ENCODE measurements at places on chromosomes 5 and 9.

DNA sequence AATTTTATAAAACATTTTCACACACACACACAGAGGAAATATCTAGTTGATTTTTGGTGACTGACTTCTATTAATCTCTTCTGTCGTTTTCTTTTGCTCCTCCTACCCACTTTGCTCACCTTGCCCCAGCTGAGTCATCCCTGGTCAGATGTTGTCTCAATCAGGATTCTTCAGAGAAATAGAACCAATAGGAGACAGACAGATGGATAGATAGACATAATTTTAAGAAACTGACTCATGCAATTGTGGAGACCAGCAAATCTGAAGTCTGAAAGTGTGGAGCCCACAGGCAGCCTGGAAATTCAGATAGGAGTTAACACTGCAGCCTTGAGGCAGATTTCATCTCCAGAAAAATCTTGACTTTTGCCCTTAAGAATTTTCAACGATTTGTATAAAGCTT, 37.0 kb upstream of the PIK3R1 start:
- no peak for DNase-seq

DNA sequence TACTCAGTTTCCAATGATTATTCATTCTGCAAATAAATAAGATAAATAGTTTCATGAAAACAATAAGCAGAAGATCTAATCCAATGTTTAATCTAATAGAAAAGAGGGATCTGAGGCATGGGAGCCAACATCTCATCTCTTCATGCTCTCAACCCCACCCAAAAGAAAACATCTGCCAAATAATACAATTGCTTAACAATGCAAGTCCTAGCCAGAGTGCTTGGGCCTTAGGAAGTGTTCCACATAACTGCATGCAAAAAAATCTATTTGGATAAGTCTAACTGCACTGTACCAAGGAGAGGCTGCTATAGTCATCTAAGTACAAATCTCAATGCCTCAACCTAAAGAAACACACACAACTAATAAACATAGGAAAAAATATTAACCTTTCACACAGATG, 606.0 kb downstream of the CDH9 start:
- DNase-seq, result no peak

DNA sequence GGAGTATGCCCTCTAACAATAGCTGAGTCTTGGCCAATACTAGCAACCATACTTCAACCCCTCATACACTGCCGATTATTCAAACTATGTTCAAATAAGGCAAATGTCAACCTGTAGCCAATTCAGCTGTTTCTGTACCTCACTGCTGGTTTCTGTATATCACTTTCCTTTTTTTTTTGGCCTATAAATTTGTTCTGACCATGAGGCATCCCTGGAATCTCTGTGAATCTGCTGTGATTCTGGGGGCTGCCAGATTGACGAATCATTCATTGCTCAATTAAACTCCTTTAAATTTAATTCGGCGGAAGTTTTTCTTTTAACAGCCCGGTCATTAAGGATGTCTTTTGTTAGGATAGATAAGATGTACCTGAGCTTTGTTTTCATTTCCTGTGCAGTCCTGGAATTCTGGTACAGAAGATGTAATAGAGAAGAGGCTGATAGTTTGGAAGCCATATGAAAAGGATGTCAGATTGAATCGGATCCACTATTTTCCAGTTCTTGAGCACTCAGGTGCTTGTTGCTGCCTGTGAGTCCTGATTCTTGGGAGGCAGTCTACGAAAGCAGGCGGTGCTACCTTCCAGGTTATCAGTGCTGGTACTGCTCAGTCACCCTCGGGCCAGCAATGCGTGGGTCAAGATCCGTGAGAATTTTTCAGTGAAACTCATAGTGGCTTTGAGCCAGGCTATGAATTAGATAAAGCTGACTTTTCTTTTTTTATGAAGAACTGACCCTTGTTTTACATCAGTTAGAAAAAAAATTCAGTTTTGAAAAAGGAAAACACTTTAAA, 106.2 kb upstream of the TUT7 start:
- no peak for DNase-seq

DNA sequence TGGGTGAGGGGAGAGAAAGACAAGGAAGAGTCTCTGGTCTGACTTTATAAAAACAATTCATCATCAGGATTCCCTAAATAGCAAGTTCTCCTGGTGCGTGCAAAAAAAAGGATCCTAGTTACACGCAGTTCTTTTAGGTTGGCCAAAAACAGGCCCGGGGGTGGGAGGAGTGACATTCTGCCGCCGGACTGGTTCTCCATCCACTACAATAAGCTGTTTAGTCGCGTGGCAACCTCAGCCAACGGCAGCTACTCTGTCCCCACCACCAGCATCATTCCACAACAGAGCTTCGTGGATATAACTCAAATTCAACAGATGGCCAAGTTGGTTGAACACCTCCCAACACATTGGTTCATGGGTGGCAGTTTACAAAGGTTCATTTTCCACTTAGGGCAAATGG, 2.9 kb upstream of the FAM163B start:
- DNase-seq, result no peak

- DNase-seq, result no peak
These were observed 599.5 kb upstream of the PTGER4 start for GRCh38 chr5:40080191-40080590.

DNA sequence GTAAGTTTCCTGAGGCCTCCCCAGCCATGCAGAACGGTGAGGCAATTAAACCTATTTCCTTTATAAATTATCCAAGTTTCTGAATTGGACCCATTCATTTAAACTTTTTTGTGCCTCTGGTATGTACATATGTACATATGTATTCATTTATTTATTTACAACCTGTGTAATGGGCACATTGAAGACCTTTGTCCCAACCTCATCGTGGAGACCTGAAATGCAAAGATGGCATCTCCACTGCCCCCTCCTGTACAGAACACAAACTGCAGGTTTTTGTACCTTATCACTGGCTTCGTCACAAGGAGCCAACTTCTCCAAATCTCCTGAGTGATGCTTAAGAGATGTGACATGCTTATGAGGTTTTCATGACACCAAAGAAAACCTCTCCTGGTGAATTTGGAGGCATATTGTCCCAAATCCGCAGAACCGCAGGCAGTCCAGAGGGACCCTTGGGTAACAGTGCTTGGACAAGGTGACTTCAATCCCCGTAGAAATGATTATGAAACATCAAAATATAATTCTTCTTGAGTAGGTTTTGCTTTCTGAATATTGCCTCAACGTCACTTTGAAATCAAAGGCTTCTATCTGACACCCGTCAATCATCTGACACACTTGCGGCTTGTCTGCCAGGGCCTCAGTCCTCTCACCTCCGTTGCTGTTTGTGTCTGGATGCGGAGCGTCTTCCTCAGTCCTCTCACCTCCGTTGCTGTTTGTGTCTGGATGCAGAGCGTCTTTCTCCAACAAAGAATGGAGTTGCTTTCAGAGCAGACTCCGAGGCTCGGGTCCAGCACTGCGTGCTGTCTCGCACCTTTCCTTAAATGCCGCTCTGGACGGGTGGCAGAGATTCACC, 135.0 kb upstream of the IRX4 start:
- no peak for DNase-seq

- DNase-seq, result no peak
These were observed 181.4 kb downstream of the GDNF start for GRCh38 chr5:37658440-37658839.

DNA sequence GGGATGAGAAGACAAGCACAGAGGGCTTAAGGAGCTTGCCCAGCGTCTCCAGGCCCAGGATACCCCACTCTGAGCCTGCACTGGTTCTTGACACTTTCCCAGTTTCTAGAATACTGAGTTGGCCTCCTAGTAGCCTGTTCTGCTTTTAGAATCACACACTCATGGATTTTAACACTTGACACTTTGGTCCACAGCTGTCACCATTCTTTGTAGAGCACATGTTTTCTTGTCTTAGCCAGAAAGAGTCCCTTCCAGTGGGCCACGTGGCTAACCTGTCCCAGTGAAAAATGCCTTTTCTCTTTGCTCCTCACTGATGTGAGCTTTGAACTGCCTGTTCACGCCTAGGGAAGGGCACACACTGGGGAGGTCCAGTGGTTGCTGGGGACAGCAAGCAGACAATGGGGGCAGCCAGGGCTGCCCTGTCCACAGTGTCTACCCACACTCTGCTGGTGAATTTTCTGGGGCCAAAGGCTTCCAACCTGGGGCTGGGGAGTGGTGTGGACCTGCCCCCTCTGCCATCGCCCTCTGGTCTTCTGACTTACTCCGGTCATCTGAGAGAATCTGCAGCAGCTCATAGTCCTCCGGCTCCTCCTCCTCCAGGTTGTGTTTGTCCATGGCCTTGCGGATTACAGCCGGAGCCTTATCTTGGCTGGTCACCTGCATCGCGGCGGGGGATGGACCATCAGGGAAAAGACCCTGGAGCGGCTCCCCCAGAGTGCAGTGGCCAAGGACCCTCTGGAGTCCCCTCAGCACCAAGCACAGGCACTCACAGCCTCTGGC, 21.1 kb downstream of the RALGDS start:
- no peak for DNase-seq

DNA sequence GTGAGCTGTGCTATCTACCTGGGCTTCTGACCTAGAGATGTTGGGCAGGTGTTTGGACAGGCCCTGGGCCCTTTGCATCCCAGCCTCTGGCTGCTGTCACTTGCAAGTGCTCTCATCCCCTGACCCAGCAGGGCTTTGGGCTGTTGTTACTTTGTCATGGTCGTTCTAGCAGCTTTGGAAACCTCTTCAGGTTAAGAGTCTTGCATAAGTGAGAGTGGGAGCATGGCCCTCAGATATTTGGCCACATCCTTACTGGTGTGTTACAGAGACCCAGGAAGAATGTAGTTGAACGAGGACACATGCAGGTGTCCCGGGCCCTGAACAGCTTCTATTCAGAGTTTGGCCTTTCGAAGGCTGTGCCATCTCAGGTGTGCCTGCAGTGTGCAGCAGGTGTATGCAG, 4.5 kb downstream of the TENT4A start:
- no peak for DNase-seq

DNA sequence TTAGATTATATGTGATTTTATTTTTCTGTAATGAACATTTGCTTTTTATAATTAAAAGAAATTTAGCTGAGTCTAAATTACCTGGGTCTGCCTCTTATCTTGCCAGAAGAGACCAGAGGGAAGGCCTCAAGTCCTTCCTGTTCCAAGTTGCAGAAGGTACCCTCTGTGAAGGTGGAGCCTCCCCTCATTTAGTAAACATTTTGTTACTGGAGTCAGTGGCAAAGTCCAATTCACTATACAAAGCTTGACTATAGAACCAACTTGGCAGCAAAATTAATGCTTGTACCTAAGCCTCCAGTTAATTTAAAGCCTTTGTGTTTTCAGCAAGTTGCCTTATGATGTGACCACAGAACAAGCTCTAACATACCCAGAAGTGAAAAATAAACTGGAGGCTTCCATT, 42.8 kb upstream of the F2R start:
- DNase-seq, result no peak
